CD4-positive, alpha-beta T cell treated with Interleukin-15 for 4 hours (primary cell): ENCODE measurements at places on chromosomes 5 and 9.

DNA sequence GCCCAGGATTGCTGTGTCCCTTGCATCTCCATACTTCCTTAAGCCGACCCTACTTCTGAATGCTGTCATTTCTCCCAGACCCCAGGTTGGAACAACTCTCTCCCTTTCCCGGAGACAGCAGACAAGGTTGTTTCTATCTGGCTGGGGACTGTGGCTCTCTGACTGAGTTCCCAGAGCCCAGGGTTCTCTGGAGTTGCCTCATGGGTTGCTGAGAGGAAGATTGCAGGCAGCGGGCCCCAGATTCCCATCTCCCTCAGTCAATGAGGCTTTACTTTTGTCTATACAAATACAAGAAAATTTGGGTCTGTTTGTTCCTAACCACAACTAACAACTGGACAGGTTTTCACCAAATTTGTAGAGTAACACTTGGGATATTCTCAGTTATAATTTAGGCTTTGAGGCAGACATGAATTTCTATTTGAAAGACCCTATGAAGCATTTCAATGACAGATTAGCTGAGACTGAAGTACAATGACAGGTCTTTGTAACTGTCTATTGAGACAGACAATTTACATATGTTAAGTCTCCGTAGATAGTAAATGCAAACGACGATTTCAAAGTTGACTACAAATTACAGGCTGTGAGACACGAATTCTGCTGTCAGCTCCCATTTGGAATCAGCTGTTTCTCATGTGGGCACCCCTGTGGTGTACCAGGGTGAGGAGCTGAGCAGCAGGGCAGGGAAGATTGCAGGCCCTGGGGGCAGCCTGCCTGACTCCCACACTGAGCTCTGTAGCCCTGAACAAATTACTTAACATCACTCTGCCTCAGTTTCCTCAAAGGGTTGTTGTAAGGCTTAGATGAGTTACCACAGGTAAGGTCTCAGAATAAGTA is 107.5 kb downstream of the ATP10B start:
- DNase-seq = no peak

DNA sequence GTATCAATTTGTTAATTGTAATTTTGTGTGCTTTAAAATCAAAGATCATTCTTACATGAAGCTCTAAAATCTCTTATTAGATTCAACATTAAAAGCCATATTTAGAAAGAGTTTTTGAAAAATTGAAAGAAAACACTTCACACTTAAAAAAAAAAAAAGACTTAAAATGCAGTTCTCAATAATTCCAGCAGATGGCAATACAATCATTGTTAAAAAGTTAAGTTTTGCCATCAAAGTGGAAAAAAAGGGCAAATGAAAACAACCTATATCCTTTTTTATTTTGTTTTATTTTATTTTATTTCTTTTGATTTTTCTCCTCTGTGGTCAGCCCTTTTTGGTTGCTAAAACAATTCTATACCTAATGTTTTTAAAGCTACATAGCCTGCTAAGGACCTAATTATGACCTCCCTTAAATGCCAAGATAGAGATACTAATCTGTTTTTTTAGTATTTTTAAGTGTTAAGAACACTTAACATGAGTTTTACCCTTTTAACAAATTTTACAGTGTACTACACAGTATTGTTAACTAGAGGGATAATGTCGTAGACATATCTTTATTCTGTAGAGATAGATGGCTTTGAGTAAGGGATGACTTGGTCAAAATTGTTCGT is 154.2 kb upstream of the DAB2 start:
- DNase-seq = peak; percentile 9

GRCh38 chr5:42360056-42360455 is 63.2 kb upstream of the GHR start:
- no peak for DNase-seq

- DNase-seq = no peak
Observed at GRCh38 chr5:54738118-54738972, 220.8 kb downstream of the SNX18 start.

DNA sequence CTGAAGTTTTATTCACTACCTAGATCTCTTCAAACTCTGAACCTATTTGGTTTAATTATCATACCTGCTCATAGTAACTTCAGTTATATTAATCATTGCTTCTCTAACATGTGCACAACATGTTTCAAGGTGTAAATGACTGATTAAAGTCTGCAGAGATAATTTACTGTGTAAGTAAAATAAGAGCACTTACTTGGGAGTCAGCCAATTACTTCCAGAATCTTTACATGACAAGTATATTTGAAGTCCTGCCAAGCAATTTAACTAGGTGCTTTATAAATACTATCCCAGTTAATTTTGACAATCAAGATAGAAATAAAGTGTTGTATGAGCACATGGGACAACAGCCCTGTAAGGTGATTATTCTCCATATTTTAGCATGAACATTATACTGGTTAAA is 109.9 kb downstream of the RFX3 start:
- DNase-seq = no peak

DNA sequence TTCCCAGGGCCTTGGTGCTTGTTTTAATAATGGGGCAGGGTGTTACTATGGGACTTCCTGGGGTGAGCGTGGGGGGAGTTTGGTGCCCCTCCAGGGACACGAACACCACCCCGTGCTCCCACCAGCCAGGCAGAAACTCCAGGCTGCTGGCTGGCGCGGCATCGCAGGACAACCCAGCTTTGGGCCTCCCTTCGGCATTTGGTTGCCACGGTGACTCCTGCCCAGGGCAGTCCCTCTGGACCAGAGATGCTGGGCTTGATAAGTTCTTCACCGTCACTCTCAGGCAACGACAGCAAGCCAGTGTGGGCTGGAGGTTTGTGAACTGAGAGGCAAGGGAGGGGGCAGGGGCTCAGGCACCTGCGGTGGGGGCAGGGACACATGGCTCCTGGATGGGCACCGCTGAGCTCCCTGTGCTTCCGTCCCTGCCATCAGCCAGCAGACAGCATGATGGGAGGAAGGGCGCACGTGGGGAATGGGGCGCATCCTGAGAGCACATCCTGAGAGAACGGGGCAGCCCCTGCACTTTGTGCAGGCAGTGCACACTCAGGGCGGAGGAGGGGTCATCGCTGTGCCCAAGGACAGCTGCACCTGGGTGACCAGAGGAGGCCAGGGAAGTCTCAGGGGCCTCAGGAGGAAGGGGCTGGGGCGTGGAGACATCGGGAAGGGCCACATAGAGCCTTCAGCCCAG is 116.4 kb downstream of the RXRA start:
- no peak for DNase-seq

DNA sequence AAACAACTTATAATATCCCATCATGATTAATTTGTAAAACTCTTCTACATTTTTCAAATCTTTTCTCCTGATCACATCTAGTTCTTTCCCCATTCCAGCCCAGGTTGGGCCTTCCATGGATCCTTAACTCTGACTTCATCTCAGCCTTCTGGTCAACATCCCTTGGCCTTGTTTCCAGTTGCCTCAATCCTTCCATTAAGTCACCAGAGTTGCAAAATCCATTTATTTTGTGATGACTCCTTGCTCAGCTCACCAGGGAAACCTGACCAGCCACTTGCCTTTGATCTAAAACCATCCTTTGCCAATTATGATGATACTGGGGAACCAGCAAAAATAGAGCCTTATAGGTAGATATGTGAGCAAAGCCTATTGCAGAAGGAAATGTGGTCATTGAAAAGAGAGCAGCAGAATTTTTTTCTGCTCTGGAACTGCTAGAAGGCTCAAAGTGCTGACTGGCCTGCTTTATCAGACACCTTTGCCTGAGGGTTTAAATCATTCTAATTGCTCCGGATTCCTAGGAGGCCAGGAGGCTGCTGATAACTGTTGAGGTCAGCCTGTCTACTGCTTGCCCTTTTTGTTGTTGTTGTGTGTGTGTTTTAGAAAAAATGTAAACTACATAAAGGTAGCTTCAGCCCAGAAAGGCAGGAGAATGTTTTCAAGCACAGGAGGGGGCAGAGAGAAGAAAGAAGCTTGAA is 512.2 kb upstream of the GRIA1 start:
- no peak for DNase-seq

GRCh38 chr9:100848726-100849125 is 179.8 kb upstream of the PLPPR1 start:
- DNase-seq = no peak

GRCh38 chr5:150320044-150320613 is 17.4 kb upstream of the ARSI start:
- DNase-seq = no peak

DNA sequence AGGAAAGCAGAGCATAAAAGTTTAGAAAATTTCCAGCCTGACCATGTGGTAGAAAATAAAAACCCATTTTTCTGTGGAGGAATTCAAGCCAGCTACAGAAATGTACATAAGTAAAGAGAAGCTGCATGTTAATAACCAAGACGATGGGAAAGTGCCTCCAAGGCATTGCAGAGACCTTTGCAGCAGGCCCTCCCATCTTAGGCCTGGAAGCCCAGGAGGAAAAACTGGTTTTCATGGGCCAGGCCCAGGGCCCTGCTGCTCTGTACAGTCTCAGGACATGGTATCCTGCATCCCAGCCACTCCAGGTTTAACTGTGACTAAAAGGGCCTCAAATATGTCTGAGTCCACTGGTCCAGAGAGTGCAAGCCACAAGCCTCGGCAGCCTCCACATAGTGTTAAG is 754.8 kb upstream of the RIOK2 start:
- DNase-seq = no peak

- no peak for DNase-seq
Observed at GRCh38 chr9:16352791-16353401, 517.6 kb downstream of the BNC2 start.

GRCh38 chr5:77145666-77146065 is 58.6 kb upstream of the ZBED3 start:
- DNase-seq = no peak

DNA sequence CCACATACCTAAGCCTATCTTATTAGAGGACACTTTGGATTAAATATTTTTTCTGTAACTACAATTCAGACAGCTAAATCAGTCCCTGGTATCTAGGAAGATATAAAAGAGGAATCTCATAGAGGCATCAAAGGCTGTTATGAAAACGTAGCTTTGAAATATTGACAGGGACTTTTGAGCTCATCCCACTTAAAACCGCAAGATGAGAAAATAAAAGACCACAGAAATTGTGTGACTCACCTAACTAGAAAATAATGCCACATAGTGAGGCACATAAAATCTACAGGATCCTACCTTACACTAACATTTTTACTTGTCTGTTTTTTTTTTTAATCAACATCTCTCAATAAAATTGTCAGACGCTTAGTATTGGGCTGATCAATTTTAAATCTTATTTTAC is 686.5 kb upstream of the COX7C start:
- DNase-seq = no peak

DNA sequence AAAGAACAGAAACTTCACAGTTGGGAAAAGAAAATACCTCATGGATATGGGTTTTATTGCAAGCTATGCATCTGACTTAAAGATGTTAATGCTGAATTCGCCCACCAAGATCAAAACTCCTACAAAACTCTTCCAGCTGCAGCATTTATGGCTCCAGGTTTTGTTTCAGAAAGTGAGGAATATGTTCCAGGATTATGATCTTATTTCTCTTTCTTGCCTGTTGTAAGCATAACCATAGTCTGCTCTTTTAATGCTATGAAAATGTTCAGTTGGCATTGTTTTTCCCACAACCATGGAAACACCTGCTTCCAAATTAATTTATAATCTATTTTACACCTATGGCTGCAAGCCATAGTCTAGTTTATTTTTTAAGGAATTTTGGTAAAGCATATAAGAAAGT is 34.9 kb upstream of the FST start:
- DNase-seq = no peak

- DNase-seq = no peak
Observed at GRCh38 chr9:134955801-134956200, 38.1 kb upstream of the FCN1 start.

GRCh38 chr5:65394087-65394486 is 87.6 kb downstream of the ADAMTS6 start:
- no peak for DNase-seq

DNA sequence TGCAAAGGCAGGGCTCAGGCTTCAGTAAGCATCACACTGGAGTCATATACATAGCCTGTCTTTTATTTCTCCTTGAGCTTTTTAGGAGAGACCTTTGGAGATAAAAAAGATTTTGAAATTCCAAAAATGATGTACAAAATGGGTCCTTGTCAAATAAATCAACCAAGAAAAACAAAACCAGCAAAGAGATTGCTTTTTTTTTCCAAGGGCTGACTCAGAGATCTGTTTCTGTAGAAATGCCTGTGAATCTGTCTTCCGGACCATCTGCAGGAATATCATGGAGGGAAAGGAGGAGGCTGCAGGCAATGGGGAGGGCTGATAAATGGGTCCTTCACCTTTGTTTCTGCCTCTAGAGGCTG is 77.4 kb downstream of the SLIT3 start:
- no peak for DNase-seq

- DNase-seq = peak; percentile 21
Observed at GRCh38 chr5:79630444-79630843, 18.2 kb downstream of the TENT2 start.

DNA sequence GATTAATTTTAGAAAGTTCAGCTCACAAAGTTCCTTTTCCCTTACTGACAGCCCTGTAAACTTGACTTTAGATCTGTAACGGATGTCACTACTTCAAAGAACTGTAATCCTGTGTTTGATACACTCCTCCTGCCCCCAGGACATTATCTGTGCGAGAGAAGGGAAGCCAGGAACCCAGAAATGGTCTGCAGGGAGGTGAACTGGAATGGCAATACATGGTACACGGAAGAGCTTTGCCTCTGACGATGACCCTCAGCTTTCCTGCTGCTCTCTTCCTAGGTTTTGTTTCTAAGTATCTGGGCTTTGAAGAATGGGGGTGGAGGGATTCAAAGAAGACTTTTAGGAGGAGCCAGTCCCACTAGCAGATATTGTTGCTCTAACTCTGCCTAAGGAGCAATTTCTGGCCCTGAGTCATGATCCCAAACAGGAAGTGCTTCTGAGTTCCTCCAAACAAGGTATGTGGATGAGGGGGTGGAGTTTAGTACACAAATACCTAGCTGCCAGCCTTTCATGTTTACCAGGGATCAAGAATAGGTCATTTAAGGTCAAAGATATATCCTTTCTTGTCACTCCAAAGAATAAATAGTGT is 43.4 kb upstream of the TMC1 start:
- no peak for DNase-seq

DNA sequence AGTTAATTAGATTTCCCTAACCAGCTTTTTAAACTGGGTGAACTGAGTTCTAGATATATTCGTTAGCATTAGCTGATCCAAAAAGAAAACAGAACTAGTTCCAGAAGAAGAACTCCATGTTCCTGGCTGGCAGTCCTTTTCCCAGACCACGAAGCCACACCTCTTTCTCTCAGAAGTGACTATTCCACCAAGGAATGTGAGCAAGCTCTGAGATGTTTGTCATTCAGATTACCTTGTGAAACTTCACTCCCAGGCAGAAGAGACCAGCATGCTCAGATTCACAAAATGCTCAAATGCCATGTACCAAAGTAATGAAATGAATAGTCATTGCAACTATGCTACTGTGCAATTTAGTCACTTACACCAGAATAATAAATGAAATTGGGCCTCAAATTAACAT is 4.4 kb upstream of the SSBP2 start:
- DNase-seq = no peak

- no peak for DNase-seq
Observed at GRCh38 chr5:63602971-63603370, 359.3 kb downstream of the HTR1A start.

- no peak for DNase-seq
Observed at GRCh38 chr9:117737721-117738226, 33.6 kb downstream of the TLR4 start.
